ENCODE measurements at places on chromosomes 3 and 15. TPM values are rescaled to one million over a fixed set of nuclear protein-coding genes. Genes with fewer than 3 reads are reported as not detected.

DNA sequence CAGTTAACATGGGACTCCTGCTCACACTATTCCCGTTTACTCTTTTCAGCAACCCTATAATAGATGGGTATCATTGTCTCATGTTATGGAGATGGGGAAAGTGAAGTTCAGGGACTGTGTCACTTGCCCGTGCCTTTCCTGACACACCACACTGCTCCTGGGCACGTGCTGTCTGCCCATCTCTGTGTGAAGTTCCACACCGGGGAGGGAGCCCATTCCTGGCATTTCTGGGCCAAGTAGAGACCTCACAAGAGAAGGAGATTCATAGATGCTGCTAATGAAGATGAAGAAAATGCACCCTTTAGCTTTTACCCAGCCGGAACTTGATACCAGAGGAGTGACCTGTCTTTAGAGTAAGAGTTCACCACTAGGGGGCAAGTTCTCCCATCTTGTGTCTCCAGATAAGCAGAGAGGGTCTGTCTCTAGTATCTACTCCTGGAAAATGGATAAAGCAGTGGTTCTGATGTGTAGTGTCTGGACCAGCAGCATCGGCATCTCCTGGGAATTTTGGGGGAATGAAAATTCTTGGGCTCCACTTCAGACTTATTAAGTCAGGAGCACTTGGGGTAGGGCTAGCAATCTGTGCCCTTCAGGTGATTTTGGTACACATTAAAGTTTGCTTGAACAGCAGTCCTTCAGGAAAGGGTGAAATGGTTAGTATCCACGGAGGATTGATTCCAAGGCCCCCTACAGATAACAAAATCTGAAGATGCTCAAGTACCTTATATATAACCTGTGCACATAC, 2.0 kb upstream of the TOPBP1 start:
- DNase-seq = peak; percentile 22

DNA sequence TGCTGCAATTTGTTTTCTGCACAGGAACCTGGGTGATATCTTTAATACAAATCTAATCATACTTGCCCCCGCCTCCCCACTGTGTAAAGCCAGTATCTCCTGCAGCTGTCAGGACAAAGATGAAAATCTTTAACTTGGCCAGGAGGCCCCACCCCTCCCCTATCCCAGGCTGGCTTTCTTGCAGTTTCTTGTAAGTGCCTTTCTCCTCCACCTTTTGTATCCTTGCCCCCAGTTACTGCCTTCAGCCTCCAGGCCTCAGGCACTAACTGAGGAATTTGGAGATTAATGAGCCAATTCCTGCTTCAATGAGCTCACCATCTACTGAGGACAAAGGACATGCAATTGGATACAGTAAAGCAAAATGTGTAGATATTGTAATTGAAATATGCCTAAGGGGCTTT, 6.5 kb downstream of the GCSAM start:
- DNase-seq = no peak

- no peak for DNase-seq
These were observed 27.3 kb downstream of the PXYLP1 start for GRCh38 chr3:141258973-141259372.

DNA sequence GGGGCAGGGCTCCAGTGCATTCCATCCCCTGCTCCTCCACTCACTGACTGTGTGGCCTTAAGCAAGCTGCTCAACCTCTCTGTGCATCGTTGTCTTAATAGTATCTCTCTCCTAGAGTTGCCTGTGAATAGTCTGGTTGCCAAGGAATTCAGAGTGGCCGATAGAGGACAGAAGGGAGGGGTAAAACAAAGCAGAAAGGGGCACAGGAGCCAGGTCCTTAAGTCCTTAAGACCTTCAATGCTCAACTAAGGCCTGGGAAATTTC, 13.7 kb upstream of the CYP11A1 start:
- DNase-seq = no peak

DNA sequence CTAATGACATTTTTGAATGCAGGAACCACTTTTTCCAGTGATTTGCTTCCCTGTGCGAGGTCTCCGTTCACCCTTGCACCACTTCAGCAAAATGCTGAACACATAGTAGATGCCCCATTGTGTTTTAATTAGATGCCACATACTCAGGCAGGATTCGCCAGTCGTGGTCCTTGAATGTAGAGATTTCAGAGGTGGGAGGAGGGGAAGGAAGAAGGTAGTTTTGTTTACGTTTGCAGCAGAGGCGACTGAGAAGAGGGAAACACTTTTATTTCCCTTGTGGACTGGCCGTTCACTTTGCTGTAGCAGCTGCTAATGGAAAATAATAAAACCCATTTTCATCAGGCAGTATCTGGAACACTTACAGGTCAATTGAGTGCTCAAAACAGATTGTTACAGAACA, 262.8 kb upstream of the TBL1XR1 start:
- no peak for DNase-seq

GRCh38 chr15:22866079-22866478, 27.6 kb downstream of the NIPA2 start:
- no peak for DNase-seq

The PIK3CB gene
- 24.8 TPM for total RNA-seq
